IPS DF 6.9 (cell line): ENCODE measurements at places on chromosomes 6 and 20.
A peak's percentile ranks its signal among the peaks of the same experiment; 100 is the strongest.

DNA sequence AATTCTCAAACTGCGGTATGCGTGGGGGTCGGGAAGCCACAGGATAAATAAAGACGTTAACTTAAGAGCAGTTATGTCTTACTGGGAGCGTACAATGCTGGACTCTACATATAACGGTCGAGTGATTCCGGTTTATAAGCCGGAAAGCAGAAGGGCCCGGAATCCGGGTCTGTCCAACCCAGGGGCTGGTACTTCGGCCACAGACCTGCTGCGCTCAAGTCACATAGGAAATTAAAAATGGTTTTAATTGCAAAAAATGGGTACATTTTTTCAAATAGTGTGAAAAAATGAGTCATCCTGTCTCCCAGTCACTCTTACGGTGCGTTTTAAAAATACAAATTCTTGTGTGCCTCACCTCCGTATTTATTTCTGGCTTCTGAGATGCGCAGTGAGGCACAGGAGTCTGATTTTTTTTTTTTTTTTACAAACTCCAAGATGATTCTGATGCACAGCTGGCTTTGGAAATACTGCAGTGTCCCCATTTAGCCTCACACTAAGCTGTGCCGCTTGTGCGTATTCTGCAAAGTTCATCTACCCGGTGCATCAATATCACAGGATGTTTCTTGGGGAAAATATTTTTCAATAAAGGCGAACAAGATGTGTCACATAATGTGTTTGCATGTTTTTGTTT lies 1.0 kb downstream of the PCIF1 start:
- H3K4me3 ChIP-seq = peak overlapping the region; percentile 88; the same call in 1 of the 2 replicates
- H3K4me1 ChIP-seq = 0 out of 2 replicates have a peak, but pooled peaks cover 2% of the 10 kb centered on the region
- no peak overlapping the region for H3K27ac ChIP-seq
- no peak for DNase-seq
- peaks cover 20% of the 10 kb centered on the region for H3K36me3 ChIP-seq

GRCh38 chr20:33014336-33015113 lies 7.0 kb downstream of the BPIFB2 start:
- no peak overlapping the region for H3K27ac ChIP-seq
- DNase-seq = no peak
- H3K36me3 ChIP-seq = no peaks in the 10 kb centered on the region
- no peaks in the 10 kb centered on the region for H3K27me3 ChIP-seq

DNA sequence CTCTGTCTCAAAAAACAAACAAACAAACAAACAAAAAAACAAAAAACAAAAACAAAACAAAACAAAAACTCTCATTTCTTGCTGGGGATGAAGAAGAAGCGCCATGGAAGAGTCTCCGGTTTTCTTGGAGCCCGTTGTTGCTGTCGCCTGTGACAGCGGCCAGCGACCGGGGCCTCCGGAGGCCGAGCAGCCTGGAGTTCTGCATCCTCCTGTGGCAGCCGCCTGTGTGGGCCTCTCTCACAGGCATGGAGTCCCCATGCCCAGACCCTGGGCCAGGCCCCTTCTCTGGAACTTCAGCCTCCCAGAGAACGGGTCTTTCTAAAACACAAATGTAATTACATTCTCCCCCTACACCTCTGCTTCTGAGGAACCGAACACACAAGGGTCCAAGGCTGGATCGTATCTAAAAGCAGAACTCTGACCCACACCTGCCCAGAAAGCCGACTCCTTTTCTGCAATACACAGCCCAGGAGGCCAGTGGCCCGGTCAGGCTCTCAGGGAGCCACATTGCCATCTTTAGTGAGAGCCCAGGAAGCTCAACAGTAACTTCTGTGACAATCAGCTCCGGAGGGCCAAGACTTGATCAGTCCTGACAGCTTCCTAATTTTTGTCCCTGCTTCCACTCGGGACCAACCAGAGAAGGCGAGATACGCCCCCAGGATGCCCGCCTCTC lies 18.5 kb downstream of the DACT2 start:
- H3K27ac ChIP-seq = no peak overlapping the region
- H3K4me3 ChIP-seq = no peak overlapping the region
- DNase-seq = no peak
- 0 out of 2 replicates have a peak, but pooled peaks cover 2% of the 10 kb centered on the region for H3K4me1 ChIP-seq
- no peaks in the 10 kb centered on the region for H3K36me3 ChIP-seq

DNA sequence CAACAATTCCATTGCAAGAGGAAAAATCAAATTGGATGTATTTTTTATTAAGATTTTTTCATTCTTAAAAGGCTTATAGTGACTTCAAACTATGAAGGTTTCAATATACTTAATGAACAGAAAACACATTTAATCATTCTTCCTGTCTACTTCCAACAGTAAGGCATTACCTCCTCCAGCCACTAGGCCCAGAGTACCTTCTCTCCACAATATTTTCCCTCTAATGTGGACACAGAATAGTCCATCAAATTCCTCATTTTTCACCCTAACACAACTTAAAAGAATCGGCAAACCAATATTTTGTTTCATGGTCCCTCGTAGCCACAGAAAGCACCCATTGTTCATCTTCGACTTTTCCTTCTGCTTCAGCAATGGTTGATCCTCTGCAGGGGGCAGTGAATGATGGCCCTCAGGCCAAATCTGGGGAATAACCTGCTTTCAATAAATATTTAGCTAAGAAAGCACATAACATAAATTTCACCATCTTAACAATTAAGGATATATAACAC lies 335.4 kb upstream of the ID4 start:
- no peaks in the 10 kb centered on the region for H3K4me1 ChIP-seq
- no peak overlapping the region for H3K27ac ChIP-seq
- no peak for DNase-seq
- H3K4me3 ChIP-seq = no peak overlapping the region

DNA sequence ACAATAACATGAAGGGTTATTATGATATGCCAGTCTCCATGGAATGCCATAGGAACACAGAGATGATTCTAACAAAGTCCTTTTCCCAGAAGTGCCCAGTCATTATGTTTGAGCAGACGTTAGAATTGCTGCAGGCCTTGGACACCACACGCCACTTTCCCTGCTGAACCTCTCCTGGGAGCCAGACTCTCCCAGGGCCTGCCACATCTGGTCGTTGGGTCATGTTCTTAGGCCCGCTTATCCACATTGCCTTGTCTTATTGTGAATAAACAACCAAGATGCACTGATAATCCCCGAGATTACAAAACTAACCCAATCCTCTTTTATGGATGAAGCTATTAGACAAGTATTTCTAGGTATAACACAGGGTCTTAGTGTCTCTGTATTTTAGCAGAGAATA lies 276.5 kb upstream of the CITED2 start:
- H3K27ac ChIP-seq = no peak overlapping the region
- no peak overlapping the region for H3K4me3 ChIP-seq
- no peaks in the 10 kb centered on the region for H3K4me1 ChIP-seq
- DNase-seq = no peak
- H3K36me3 ChIP-seq = no peaks in the 10 kb centered on the region

- no peaks in the 10 kb centered on the region for H3K27me3 ChIP-seq
- H3K4me1 ChIP-seq = peaks cover 4% of the 10 kb centered on the region; the same call in 1 of the 2 replicates
- H3K4me3 ChIP-seq = no peak overlapping the region
- no peak for DNase-seq
- no peaks in the 10 kb centered on the region for H3K36me3 ChIP-seq
Measured at GRCh38 chr6:137522831-137523230, 28.6 kb upstream of the OLIG3 start.

DNA sequence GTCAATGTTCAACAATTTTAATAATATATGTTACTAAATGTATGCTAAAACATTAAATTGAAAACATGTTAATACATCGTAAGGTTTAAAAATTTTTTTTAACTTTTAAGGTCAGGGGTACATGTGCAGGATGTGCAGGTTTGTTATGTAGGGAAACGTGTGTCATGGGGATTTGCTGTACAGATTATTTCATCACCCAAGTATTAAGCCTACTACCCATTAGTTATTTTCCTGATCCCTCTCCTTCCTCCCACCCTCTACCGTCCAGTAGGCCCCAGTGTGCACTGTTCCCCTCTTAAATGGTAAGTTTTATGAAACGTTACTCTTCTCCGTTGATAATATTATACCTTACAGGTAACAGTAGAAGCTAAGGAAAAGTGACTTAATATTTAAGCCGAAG lies 15.8 kb downstream of the PDE7B start:
- H3K4me1 ChIP-seq = no peaks in the 10 kb centered on the region
- H3K27me3 ChIP-seq = no peaks in the 10 kb centered on the region
- H3K36me3 ChIP-seq = no peaks in the 10 kb centered on the region
- no peak overlapping the region for H3K4me3 ChIP-seq

GRCh38 chr6:123980311-123980710 lies 176.6 kb downstream of the NKAIN2 start:
- no peaks in the 10 kb centered on the region for H3K27me3 ChIP-seq
- H3K4me1 ChIP-seq = no peaks in the 10 kb centered on the region
- no peak for DNase-seq
- H3K27ac ChIP-seq = no peak overlapping the region

DNA sequence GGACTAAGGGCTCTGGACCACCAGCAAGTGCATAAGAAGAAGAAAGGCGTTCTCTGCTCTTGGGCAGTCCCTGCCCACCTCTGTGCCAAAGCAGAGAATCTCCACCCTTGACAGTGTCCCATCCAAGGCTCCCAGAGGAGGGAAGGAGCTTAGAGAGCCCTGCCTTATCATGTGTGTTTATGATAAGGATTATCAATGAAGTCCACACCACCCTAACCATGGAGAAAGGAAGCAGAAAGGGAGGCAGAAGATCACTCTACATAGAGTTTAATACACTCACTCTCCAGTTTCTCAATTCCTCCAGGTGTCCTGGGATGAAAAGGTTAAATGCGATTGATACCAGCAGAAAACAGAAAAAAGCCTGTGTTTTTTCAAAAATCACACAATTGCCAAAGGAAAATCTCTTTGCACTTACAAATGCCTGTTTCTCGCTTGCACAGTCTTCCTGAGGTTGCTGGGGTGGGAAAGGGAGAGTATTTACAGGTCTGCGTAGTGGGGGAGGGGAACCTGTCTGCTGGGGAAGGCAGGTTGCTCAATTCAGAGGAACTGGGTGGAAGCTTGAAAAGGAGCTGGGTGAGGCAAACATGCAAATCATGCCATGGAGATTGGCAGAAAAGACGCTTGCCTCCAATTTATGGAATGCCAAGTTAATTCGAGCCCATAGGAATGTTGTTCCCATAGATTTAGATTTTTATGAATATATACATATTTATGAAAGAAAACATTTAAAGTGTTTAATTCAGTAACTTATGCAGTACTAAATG lies 104.0 kb downstream of the EYA2 start:
- H3K27me3 ChIP-seq = no peaks in the 10 kb centered on the region
- H3K36me3 ChIP-seq = no peaks in the 10 kb centered on the region
- no peak overlapping the region for H3K27ac ChIP-seq
- 0 out of 2 replicates have a peak, but pooled peaks cover 2% of the 10 kb centered on the region for H3K4me1 ChIP-seq
- no peak overlapping the region for H3K4me3 ChIP-seq

DNA sequence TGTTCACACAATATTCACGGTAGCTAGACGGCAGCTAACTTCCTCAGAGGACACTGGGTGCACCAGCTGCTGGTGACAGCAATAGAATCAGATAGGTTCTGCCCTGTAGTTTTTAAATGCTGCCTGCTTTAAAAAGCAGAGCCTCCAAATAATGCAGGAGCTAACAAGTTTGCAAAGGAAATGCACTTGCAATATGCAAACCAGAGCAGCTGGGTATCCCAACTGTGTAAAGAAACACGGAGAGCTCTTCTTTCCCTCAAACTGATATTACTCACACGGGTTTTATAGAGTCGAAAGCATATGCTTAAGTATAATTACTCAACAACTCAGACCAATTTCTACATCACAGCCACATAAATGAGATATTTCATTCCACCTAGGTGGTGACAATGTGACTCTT lies 432.7 kb downstream of the TFAP2A start:
- H3K36me3 ChIP-seq = no peaks in the 10 kb centered on the region
- no peak overlapping the region for H3K27ac ChIP-seq
- no peaks in the 10 kb centered on the region for H3K27me3 ChIP-seq
- H3K4me3 ChIP-seq = no peak overlapping the region
- 0 out of 2 replicates have a peak, but pooled peaks cover 1% of the 10 kb centered on the region for H3K4me1 ChIP-seq

DNA sequence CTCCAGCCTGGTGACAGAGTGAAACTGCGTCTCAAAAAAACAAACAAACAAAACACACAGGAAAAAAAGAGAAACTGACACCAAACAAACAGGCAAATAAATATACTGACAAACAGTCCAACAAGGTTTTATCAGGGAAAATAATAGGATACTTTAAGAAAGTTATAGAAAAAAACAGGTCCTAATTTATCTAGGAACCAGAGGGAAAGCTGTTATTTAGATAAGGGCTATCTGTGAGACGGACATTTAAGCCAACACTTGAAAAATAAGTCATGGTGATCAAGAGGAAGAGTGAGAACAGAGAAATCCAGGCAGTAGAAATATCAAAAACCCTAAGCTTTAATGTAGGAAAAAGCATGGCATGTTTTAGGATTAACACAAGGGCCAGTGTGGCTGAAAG lies 68.9 kb downstream of the FAM217A start:
- no peak overlapping the region for H3K4me3 ChIP-seq
- no peak for DNase-seq
- H3K27ac ChIP-seq = no peak overlapping the region
- H3K27me3 ChIP-seq = no peaks in the 10 kb centered on the region
- H3K4me1 ChIP-seq = no peaks in the 10 kb centered on the region

DNA sequence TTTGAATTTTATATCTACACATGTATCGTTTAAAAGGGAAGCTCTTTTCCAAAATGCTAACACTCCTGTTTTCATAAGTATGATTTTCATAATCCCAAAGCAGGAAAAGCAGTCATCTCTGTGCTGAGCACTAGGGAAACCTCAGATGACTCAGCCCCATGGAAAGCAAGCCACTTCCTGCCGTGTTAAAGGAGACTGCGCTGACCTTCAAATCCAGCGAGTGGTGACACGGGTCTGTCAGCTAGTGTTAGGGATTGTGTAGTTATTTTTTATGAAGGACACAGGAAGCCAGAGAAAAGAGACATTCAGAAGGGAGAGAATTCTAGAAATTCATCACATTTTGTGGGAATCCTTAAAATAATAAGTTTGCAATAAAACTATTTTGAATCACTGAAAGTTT lies 57.0 kb upstream of the CD93 start:
- no peak overlapping the region for H3K4me3 ChIP-seq
- no peaks in the 10 kb centered on the region for H3K36me3 ChIP-seq
- H3K27me3 ChIP-seq = no peaks in the 10 kb centered on the region
- no peaks in the 10 kb centered on the region for H3K4me1 ChIP-seq
- no peak for DNase-seq

DNA sequence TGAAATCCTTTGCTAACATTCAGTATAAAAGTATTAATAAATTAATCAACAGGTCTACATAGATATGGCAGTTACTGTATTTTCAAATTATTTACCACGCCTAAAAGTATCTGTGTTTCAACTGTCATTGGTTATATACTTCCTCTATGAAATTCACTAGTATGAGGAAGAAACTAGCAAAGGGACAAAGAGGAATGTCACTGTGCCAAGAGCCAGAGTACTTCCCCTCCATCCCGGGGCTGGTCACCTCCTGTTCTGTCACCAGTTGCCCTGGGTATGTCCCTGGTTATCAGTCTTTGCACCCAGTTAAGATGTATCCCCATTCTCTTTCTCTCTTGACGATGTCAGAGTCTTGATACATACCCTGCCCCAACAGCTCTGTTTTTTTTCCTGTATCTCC lies 476.8 kb upstream of the SOX4 start:
- H3K27ac ChIP-seq = no peak overlapping the region
- H3K36me3 ChIP-seq = no peaks in the 10 kb centered on the region
- no peaks in the 10 kb centered on the region for H3K4me1 ChIP-seq
- no peak for DNase-seq
- no peaks in the 10 kb centered on the region for H3K27me3 ChIP-seq
- H3K4me3 ChIP-seq = no peak overlapping the region

- DNase-seq = no peak
- peak overlapping the region; percentile 63; the same call in 1 of the 2 replicates for H3K4me3 ChIP-seq
- H3K27ac ChIP-seq = no peak overlapping the region
- H3K27me3 ChIP-seq = no peaks in the 10 kb centered on the region
Measured at GRCh38 chr6:26020329-26021000, 57.9 kb downstream of the TRIM38 start.

- H3K4me1 ChIP-seq = 0 out of 2 replicates have a peak, but pooled peaks cover 2% of the 10 kb centered on the region
- DNase-seq = no peak
- H3K4me3 ChIP-seq = no peak overlapping the region
- H3K36me3 ChIP-seq = no peaks in the 10 kb centered on the region
- no peaks in the 10 kb centered on the region for H3K27me3 ChIP-seq
Measured at GRCh38 chr6:45616209-45616608, 238.5 kb upstream of the SUPT3H start.
